ENCODE measurements at places on chromosomes 1 and 21.

- DNase-seq: no peak
- no peak overlapping the region for H3K4me3 ChIP-seq
- H3K27me3 ChIP-seq: no peaks in the 10 kb centered on the region
- peaks cover 27% of the 10 kb centered on the region for H3K4me1 ChIP-seq
- H3K27ac ChIP-seq: no peak overlapping the region
- peaks cover 8% of the 10 kb centered on the region for H3K36me3 ChIP-seq
Measured at GRCh38 chr1:8765198-8765597, 52.2 kb downstream of the RERE start.

DNA sequence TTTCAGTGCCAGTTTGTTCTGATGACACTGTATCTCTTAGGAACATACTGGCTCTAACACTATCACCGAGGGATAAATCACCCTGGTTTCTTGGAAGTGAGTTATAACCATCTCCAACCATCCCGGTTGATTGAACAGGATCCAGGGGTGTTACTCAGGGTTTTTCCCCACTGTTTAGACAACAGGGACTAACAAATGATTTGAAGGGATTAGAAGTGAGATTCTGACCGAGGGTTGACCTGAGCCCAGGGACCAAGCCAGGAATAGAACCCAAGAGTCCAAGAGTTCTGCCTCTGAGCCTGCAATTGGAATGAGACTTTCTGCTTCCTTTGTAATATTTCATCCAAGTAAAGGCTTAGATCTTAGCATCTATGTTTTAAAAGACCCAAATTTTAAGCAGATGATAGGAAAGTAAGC lies 154.0 kb downstream of the DHRS3 start:
- peaks cover 71% of the 10 kb centered on the region for H3K36me3 ChIP-seq
- H3K27ac ChIP-seq: no peak overlapping the region
- H3K27me3 ChIP-seq: no peaks in the 10 kb centered on the region
- H3K4me3 ChIP-seq: no peak overlapping the region
- peaks cover 4% of the 10 kb centered on the region for H3K4me1 ChIP-seq
- DNase-seq: no peak

GRCh38 chr1:3522564-3523265 lies 68.2 kb downstream of the ARHGEF16 start:
- no peaks in the 10 kb centered on the region for H3K4me1 ChIP-seq

DNA sequence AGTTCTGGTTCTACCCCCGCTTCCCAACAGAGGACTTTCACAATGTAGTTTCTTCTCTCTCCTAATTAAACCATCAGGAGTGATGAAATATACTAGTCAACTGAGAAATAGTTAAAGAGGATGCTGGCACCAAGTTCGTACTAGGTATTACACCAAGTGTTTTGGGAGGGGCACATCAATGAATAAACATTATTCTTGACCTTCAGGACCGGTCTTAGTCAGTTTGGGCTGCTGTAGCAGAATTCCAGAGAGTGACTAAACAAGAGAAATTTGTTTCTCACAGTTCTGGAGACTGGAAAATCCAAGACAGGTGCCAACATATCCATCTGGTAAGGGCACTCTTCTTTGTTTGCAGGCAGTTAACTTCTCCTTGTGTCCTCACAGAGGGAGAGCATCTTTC lies 103.8 kb downstream of the SPATA17 start:
- no peaks in the 10 kb centered on the region for H3K36me3 ChIP-seq
- H3K4me3 ChIP-seq: no peak overlapping the region
- H3K27ac ChIP-seq: no peak overlapping the region
- no peaks in the 10 kb centered on the region for H3K27me3 ChIP-seq
- no peak for DNase-seq

- DNase-seq: no peak
- H3K36me3 ChIP-seq: no peaks in the 10 kb centered on the region
- H3K27ac ChIP-seq: no peak overlapping the region
- peaks cover 5% of the 10 kb centered on the region for H3K4me1 ChIP-seq
- no peak overlapping the region for H3K4me3 ChIP-seq
Measured at GRCh38 chr1:3954170-3955169, 54.4 kb upstream of the C1orf174 start.
